ENCODE measurements at places on chromosomes 5 and 9. TPM values are rescaled to one million over a fixed set of nuclear protein-coding genes. Genes with fewer than 3 reads are reported as not detected.

DNA sequence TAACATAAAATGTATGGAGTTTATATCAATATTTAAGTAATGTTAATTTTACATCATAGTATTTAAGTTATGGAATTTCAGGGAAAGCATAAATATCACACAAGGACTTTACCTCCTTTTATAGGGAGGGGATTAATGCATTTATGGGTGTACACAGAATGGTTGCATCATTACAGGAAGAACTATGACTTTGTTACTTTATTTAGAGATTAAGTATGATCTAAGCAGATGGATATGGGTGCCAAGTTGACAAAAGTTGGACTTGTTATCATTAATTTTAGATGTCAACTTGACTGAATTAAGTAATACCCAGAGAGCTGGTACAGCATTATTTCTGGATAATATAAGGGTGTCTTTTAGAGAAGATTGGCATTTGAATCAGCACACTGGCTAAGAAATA is 160.5 kb upstream of the CDH10 start:
- H3K4me3 ChIP-seq = no peak overlapping the region
- no peaks in the 10 kb centered on the region for H3K36me3 ChIP-seq
- H3K4me1 ChIP-seq = no peaks in the 10 kb centered on the region
- H3K27ac ChIP-seq = no peak overlapping the region
- no peak for DNase-seq

The CHSY3 gene
- not detected for total RNA-seq

The GPRIN1 gene
- total RNA-seq = 2.5 TPM

- no peak overlapping the region for H3K4me3 ChIP-seq
- no peak for DNase-seq
- H3K4me1 ChIP-seq = peaks cover 37% of the 10 kb centered on the region
- H3K36me3 ChIP-seq = peaks cover 60% of the 10 kb centered on the region
- peak overlapping the region; percentile 74 for H3K27ac ChIP-seq
- H3K27me3 ChIP-seq = no peaks in the 10 kb centered on the region
Observed at GRCh38 chr9:132381966-132382541, 24.6 kb downstream of the TTF1 start.

The PCDHGB4 gene
- total RNA-seq = not detected

- no peaks in the 10 kb centered on the region for H3K36me3 ChIP-seq
- no peak overlapping the region for H3K4me3 ChIP-seq
- no peaks in the 10 kb centered on the region for H3K4me1 ChIP-seq
- DNase-seq = no peak
- H3K27ac ChIP-seq = no peak overlapping the region
Observed at GRCh38 chr5:34455098-34455497, 201.0 kb upstream of the RAI14 start.

The SEPTIN8 gene
- 35.3 TPM for total RNA-seq

DNA sequence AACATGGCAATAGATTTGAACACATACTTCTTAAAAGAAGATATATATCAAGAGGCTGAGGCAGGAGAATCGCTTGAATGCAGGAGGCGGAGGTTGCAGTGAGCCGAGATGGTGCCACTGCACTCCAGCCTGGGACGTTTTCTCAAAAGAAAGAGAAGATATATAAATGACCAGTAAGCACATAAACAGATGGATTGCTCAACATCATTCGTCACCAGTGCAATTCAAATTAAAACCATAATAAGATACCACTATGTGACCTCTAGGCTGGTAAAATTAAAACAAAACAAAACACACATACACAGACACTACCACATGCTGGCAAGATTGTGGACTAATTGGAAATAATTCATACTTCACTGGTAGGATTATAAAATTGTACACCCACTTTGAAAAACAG is 5.3 kb upstream of the TXN start:
- peaks cover 9% of the 10 kb centered on the region for H3K4me1 ChIP-seq
- no peak overlapping the region for H3K4me3 ChIP-seq
- H3K27me3 ChIP-seq = peaks cover 10% of the 10 kb centered on the region

DNA sequence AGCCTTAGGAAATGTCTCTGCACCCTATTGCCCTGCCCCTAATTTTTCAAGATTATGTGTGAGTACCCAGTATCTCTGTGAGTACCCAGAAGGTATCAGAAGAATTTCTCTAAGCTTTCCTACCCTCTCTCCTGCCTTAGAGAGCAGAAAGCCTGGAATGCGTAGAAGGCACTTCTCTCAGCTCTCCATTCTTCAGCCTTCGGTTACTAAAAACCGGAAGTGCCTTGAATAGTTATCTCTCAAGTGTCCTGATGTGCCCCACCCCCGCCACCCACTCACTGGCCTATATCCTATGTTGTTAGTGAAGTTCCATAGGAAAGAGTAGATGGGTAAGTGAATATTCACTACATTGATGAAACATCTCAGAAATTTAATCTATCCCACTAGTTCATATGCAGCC is 210.7 kb upstream of the CDH10 start:
- DNase-seq = no peak
- no peak overlapping the region for H3K4me3 ChIP-seq
- H3K4me1 ChIP-seq = no peaks in the 10 kb centered on the region
- no peak overlapping the region for H3K27ac ChIP-seq

DNA sequence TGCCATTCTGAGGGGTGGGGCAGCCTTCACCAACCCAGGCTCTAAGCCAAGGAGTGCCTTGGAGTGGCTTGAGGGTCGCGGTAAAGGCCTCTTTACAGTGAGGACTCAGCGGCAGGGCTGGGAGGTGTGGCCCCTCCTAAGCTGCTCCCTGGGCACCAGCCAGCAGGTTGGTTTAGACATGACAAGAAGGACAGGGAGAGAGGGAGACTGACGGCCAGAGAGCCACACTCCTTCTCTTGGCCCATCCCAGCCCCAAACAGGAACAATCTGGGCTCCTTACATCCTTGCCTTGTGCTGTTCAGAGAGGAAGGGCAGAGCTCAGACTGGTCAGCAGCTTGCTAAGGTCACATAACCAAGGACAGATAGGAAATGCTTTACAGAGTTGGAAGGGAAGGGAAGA is 94.5 kb downstream of the LMX1B start:
- H3K27ac ChIP-seq = no peak overlapping the region
- H3K36me3 ChIP-seq = no peaks in the 10 kb centered on the region
- no peak overlapping the region for H3K4me3 ChIP-seq
- peaks cover 19% of the 10 kb centered on the region for H3K4me1 ChIP-seq

DNA sequence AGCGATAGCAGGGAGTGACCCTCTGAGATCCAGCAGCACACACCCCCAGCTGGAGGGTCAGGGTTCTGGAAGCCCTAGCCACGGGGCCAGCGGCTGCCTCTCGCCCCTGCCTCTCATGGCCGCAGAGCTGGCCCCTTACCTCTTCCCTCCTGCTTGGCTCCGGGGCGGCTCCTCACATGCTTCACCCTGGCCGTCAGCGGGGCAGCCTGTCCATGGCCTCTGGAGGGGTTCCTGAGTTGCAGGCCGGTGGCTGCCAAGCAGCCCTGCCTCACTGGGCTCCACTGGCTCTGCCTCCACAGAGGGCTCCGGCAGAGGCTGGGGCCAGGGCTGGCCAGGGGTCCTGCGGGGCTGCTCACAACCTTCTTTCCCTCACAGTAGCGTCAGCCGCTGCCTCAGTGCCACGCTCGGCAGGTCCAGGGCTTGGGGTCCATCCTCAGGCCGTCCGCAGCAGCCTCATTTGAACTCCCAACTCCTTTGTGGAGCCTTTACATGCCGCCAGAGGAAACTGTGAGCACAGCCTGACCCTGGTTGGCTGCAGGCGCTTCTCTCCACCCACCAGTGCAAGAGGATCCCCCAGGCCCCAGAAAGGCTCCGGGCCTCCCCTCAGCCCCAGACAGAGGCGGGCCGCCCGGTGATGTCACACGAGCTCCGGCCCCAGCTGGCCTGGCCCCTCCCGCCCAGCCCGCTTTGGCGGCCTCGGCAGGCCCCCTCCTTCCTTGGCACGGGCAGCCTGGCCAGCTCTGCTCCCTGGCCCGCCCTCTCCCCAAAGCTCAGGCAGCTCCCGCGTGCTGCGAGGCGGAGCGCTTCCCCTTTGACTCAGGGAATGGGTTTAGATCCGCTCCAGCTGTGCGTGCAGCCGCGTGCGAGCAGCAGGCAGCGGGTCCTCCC is at the start of gene ANGPTL2:
Gene ANGPTL2, minus strand, starts transcription at position 460 of the 888 bp plus-strand sequence. CDS start 13,904 bp downstream, outside the sequence.
- no peak for DNase-seq
- H3K36me3 ChIP-seq = no peaks in the 10 kb centered on the region
- peaks cover 58% of the 10 kb centered on the region for H3K27me3 ChIP-seq
- no peak within 1 kb of the TSS for H3K27ac ChIP-seq
- H3K4me3 ChIP-seq = no peak within 1 kb of the TSS
- H3K4me1 ChIP-seq = peaks cover 16% of the 10 kb centered on the region

- no peak overlapping the region for H3K27ac ChIP-seq
- H3K4me3 ChIP-seq = no peak overlapping the region
- H3K27me3 ChIP-seq = peaks cover 5% of the 10 kb centered on the region
Observed at GRCh38 chr9:1747417-1747967, 267.7 kb upstream of the SMARCA2 start.

DNA sequence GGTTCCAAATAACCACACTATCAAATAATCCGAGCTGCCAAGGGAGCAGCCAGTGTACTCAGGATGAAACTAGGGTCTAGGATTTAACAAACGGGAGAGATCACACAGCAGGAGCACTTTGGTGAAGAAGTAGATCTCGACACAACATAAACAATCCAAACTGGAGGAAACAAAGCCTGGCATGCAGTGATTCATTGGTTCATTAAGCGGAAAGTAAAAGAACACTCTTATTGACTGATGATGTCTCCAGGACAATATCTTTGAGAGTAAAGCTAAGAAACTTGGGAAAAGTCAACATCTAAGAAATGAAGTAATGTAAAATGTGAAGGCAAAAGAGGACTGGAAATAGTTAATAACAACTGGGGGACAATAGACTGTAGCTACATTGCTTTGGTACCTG is 1478.3 kb upstream of the CDH9 start:
- no peak overlapping the region for H3K27ac ChIP-seq
- no peaks in the 10 kb centered on the region for H3K27me3 ChIP-seq
- no peaks in the 10 kb centered on the region for H3K4me1 ChIP-seq
- no peaks in the 10 kb centered on the region for H3K36me3 ChIP-seq
- H3K4me3 ChIP-seq = no peak overlapping the region

The GPR150 gene
- total RNA-seq = 0.83 TPM

- H3K4me1 ChIP-seq = peaks cover 5% of the 10 kb centered on the region
- H3K27ac ChIP-seq = no peak overlapping the region
- no peak for DNase-seq
- H3K36me3 ChIP-seq = no peaks in the 10 kb centered on the region
Observed at GRCh38 chr5:96836817-96837216, 29.1 kb upstream of the ERAP1 start.

The FOXD4L3 gene
- 0.13 TPM for total RNA-seq

- no peak overlapping the region for H3K27ac ChIP-seq
- H3K4me1 ChIP-seq = no peaks in the 10 kb centered on the region
- no peak overlapping the region for H3K4me3 ChIP-seq
- H3K36me3 ChIP-seq = no peaks in the 10 kb centered on the region
- H3K27me3 ChIP-seq = no peaks in the 10 kb centered on the region
- no peak for DNase-seq
Observed at GRCh38 chr5:178323961-178324360, 91.4 kb upstream of the PHYKPL start.

DNA sequence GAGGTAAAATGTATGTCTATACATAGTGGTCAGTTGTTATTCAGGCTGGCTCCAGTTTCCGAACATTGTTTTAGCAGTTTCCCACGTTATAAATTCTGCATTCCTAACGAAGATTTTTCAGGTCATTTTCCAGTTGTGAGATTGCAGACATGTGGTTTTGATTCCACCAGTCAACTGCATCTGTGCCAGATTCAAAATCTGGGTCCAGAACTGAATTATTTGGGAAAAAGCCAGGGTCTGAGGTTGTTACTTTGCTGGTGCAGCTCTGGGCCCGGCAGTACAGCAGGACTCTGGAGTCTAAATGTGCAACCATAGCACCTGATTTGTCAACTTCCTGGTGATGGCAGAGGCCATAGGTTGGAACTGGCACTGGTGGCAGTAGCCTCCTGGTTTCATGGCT is 105.7 kb upstream of the MEGF10 start:
- no peak overlapping the region for H3K27ac ChIP-seq
- no peak overlapping the region for H3K4me3 ChIP-seq
- DNase-seq = no peak
- H3K4me1 ChIP-seq = no peaks in the 10 kb centered on the region
- no peaks in the 10 kb centered on the region for H3K36me3 ChIP-seq

- peaks cover 10% of the 10 kb centered on the region for H3K36me3 ChIP-seq
- no peak overlapping the region for H3K4me3 ChIP-seq
- H3K4me1 ChIP-seq = peaks cover 22% of the 10 kb centered on the region
- DNase-seq = no peak
Observed at GRCh38 chr5:316210-317085, 5.1 kb upstream of the AHRR start.

GRCh38 chr9:134919303-134919702 is 1.6 kb upstream of the FCN1 start:
- no peak overlapping the region for H3K27ac ChIP-seq
- DNase-seq = no peak
- no peak overlapping the region for H3K4me3 ChIP-seq
- no peaks in the 10 kb centered on the region for H3K36me3 ChIP-seq

The AK8 gene
- total RNA-seq = not detected

GRCh38 chr5:57906671-57907070 is 424.1 kb upstream of the ACTBL2 start:
- H3K27ac ChIP-seq = no peak overlapping the region
- no peaks in the 10 kb centered on the region for H3K36me3 ChIP-seq
- H3K27me3 ChIP-seq = peaks cover 2% of the 10 kb centered on the region
- no peak for DNase-seq
